ENCODE measurements at places on chromosomes 11 and 22.

GRCh38 chr11:74980634-74981033 lies 8.1 kb upstream of the NEU3 start:
- no peak for DNase-seq

- no peak for DNase-seq
Observed at GRCh38 chr11:91308069-91308468, 916.5 kb upstream of the FAT3 start.

- DNase-seq, result no peak
Observed at GRCh38 chr22:45413013-45413367, 409 bp downstream of the SMC1B start.

DNA sequence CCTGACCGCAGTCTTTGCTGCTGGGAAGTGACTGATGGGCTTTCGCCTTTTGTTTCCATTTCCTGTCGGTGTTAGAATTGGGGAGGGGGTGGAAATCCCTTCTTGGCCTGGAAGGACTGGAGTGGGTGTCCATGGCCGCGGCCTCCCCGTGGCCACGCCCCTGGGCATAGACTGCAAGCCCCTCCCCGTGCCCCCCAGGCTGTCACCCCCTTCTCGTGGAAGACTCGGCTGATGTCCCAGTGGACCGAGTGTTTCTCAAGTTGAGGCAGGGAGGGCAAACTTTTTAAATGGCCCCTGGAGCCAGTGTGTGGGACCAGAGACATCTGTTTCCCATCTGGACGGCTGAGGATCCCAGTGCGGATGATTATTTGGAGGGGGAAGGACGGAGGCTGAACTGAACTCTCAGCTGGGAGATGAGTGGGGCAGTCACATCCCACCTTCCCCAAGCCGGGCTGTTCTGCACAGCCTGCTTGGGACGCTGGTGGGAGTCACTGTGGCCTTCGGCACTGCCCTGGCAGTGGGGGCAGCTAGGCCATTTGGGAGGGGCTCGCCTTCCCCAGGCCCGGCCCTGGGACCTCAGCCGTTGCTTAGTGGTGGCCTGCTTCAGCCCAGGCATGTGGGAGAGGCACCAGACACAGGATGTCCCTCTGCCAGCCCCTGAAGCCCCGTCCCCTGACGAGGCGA lies 1.6 kb downstream of the CD81 start:
- DNase-seq, result no peak

DNA sequence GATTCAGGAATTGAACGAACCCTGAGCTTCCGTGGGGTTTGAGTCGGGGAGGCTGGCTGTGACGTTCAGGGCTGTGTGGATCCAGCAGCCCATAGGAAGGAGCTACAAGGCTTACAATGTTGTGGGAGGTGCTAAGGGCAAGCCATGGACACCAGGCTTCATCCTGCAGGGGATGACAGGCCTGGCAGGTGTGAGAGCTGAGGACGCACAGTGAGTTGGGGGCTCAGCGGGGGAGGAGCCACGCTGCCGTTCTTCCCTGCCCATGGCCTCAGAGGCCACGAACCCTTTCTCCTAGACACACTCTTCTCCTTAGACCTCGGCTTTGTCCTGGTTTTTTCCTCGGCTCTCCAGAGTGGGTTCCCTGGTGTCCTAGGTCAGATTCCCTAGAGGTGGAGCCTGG lies 113.3 kb upstream of the SLC22A12 start:
- DNase-seq, result no peak

DNA sequence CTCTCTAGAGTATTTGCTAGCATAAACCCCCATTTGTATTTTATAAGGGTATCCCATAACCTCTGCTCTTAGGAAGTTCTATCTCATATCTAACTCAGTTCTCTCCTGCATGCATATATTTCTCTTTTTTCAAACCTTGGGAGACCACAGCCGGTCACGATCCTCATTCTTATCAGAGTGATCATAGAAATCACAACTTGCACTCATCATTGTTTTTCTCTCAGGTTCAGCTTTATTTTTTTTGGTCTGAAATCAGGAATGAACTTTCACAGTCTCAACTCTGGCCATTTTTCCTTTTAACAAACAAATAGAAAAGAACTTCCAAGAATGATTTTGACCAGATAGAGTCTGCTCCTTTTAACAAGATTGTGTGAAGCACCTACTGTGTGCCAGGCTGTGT lies 98.6 kb upstream of the BLID start:
- DNase-seq, result no peak

DNA sequence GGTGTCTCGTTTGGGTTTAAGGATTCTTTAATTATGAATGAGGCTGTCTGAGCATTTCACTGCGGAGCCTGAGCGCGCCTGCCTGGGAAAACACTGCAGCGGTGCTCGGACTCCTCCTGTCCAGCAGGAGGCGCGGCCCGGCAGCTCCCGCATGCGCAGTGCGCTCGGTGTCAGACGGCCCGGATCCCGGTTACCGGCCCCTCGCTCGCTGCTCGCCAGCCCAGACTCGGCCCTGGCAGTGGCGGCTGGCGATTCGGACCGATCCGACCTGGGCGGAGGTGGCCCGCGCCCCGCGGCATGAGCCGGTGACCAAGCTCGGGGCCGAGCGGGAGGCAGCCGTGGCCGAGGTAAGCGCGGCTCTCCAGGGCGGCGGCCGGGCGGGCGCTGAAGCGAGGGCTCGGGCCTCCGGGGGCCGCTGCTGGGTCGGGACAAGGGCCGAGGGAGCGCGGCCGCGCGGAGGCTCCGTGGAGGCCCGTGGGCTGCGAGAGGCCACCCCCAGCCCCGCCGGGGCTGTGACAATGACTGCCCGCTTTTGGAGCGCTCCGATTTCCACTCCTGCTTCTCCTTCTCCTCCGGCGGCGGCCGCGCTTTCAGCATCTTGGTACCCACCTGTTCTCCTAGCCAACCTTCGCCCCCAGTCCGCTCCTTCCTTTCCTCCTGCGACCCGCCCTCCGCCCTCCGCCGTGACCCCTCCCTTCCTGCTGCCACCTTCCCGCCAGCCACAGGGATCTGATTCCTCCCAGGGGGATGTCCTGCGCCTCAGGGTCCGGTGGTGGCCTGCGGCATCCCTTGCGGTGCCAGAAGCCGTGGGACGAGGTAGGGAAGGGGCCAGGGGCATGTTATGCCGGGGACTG lies at the start of gene EXT2:
Gene EXT2 (plus strand): TSS at position 173 of the 854 bp plus-strand sequence. CDS start 12,035 bp downstream, outside the sequence.
- peak; percentile 62 for DNase-seq

DNA sequence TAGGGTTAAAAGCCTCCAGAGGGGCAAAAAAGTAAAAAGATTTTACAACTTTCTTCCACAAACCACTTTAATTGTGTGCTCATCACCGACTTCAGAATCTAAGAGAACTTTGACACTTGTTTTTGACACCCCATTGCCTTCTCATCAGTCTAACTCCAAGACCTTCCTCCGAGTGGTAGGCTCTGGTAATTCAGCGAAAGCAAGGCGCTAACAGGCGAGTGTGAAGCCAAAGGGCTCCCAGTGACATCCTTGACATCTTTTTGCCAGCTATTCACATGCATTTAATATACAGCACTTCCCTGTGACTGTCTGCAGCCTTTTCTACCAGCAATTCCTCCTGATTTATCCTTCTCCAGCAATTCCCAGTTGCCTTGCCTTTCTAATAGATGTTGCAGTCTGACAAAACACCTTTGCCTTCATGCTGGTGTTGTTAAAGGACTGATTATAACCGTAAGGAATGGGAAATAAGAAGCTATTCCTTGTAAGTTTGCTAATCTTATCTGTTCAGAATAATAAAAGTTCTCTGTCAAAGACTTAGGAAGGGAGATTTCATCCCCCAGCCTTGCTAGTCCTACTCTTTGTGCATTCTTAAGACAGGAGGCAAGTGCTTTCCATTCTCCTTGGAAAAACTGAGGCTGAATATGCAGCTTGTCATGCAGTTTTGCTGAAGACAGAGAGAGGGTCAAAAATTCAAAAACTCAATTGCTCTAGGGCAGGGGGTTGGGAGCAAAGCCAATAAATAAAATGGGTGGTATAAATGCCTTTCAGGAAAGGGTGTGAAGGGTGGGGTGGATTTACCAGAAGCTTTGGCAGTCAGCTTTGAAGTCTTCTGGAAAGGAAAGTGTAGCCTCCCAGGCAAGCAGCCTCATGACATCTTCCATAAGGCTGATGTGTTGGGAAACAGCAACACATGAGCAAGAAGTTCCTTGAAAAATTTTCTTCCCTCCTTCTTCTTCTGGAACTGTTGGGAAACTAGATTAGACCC lies 39.1 kb downstream of the SNX19 start:
- no peak for DNase-seq

DNA sequence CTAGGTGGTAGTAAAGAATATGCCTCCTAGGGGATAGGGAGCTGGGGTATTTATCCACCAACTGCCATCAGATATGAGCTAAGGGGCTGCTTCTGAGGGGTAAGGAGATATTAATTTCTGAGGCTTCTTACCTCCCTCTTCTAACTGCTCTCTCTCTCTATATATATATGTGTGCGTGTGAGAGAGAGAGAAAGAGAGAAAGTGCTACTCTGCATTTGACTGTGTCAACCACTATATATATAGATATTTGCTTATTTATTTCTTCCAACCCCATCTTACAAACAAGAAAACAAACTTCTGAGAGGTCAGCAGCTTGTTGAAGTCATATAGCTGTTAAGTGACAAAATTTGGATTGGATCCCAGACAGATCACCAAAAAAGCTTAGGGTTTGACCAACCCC lies 5.9 kb upstream of the HEPACAM start:
- DNase-seq, result no peak

DNA sequence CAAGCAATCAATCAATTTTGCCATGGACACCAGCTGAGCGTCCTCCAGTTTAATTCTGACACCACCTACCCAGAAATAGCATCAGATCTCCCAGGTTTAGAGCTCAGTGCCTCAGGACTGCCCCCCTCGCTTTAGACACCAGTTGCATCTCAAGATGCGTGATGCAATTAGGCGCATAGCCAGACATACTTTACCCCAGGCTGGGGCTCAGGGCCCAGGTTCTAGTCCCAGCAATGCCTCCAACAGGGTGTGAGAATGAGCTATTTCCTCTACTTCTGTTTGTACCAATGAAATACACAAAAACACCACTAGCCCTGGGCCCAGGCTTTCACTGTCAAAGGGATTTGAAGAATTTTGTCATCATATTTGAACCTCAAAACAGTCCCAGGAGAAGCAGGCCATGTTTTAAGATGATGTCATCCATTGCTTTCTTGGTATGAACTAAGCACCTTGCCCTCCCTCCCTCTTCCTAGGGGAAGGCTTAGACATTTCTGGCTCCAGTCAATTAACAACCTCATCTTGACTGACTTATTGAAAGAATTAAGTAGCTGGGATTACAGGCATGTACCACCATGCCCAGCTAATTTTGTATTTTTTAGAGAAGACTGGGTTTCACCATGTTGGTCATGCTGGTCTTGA lies 61.5 kb upstream of the INCENP start:
- DNase-seq, result no peak

- no peak for DNase-seq
Observed at GRCh38 chr11:118763041-118763440, 27.9 kb downstream of the DDX6 start.

DNA sequence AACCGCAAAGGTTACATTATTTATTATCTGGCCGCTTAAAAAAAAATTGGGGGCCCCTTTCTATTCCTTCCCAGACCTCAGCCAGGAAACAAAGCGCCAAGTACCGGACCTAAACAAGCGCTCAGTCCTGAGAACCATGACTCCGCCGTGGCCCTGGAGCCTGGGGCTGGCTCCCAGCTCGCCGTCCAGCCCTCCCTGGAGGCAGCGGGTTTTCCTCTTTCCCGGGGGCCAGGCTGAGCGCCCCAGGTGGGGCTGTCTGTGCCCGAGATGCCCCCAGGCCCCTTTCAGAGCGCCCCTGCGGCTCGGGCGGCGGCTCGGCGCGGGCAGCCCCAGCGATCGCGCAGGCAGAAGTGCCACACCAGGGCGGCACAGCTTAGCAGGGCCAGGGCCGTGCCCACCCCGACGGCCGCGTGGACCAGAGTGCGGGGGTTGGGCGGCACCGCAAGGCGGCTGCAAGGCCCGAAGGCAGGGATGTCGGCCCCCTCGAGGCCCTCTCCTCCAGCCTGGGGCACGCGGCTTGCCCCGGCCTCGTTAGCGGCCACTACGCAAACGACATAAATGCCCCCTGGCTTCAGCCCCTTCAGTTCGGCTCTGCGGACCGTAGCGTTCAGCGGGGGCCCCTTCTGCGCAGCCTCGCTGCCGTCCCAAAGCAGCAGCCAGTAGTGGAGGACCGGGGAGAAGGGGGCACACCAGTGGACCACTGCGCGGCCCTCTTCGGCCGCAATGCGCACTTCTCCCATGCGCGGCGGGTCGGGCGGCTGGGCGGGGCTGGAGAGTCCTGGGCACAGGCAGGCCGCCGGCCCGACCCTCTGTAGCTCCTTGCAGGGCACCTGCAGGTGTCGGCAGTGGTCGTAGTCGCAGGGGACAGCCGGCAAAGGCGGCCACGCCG lies 1.6 kb downstream of the LRRN4CL start:
- no peak for DNase-seq

GRCh38 chr11:130548491-130548833 lies 100.0 kb downstream of the ADAMTS15 start:
- no peak for DNase-seq

DNA sequence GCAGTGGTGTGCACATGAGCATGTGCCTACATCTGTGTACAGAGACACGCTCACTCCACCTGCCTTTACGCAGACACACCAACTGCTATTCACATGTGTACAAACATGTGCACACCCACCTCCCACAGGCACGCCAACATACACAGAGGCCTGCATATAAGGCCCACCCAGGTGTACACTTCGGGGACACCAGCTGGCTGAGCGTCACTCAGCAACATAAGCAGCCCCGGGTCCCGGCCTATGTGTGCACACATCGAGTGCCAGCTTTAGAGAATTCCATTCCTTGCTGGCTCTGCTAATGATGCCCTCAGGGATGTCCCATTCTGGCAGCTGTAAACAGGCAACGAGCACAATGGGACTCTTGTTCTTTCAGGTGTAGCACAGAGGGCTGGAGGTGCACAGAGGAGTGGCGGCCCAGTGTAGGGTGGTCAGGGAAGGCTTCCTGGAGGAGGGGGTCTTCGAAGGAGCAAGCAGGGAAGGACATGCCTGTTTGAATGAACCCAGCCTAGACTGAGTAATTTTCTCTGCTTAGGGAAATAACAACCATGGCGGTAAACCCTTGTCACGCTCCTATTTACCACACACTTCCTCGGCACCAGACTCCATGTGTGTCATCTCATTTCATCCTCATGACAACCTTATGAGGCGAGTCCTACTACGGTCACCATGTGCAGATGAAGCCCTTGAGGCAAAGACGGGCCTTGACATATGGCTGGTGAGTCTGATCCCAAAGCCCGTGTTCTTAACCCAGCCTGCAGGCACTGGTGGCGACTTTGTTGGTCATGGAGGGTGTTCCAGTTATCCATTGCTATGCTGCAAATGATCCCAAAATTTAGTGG lies 35.1 kb downstream of the RPL3 start:
- no peak for DNase-seq

- DNase-seq, result peak; percentile 20
Observed at GRCh38 chr11:125165111-125165842, 726 bp downstream of the PKNOX2 start.

GRCh38 chr11:131464461-131464860 lies 94.0 kb downstream of the NTM start:
- DNase-seq, result no peak

- DNase-seq, result no peak
Observed at GRCh38 chr11:117761993-117762392, 35.0 kb downstream of the DSCAML1 start.

- no peak for DNase-seq
Observed at GRCh38 chr22:39814899-39815298, 78.7 kb downstream of the ENTHD1 start.

Measured in COR-L47 (cell line).